ENCODE measurements at places on chromosomes 16 and 17.

- DNase-seq, result no peak
These were observed 42.9 kb downstream of the GTF3C1 start for GRCh38 chr16:27506771-27507170.

DNA sequence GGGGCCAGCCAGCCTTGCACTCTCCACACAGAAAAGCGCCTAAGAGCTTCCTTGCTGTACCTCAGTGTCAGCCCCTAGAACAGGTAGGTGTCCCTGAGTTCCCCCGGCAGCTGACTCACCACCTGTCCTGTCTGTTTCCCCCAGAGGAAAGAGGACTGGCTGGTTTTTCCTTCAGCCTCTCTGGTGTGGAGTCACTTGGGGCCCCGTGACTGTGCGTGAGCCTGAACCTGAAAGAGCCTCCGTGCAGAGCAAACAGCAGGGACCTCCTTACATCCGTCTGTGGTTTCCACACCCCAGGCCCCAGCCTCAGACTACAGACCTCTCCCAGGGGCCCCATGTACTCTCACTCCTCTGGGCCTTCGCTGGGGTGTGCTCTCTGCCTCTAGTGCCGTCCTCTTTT lies 87.8 kb downstream of the GNAO1 start:
- DNase-seq, result peak; percentile 10

- no peak for DNase-seq
These were observed 8.8 kb upstream of the SLFN14 start for GRCh38 chr17:35569405-35569804.

GRCh38 chr16:4081047-4081446 lies 35.2 kb downstream of the ADCY9 start:
- no peak for DNase-seq

- no peak for DNase-seq
These were observed 49.2 kb downstream of the TNRC6A start for GRCh38 chr16:24778671-24779070.

- DNase-seq, result no peak
These were observed 177.8 kb downstream of the PRKCA start for GRCh38 chr17:66480243-66480642.

DNA sequence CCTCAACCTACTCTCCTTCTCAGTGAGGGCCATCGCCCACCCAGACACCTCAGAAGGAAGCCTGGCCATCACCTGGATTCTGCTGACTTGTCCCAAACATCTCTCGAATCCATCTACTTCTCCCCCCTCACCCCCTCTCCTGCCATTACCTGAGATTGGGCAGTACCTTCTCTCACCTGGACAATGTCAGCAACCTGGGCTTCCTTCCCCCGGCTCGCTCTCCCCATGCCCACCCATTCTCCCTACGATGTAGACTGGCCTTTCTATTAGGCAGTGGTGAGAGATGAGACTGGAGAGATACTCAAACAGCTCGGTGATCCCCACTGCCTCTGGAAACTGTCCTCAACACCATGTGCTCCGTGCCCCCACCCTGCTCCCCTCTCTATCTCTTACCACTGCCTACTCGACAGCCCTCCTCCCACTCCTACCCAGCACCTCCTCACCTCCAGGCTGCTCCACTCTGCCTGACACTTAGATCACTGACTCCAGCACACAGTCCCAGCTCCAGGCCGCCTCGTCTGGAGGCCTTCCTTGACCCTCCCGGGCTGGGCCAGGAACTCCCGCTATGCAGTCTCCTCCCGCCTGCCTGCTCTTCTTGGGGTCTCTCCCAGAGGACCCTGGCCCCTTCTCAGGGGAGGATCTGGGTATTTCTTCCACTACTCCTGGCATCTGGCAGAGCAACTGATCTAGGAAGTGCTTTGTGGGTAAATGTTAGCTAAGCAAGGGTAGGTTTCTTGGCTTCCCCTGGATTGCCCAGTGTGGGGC lies 235.8 kb upstream of the NLRP1 start:
- DNase-seq, result no peak

DNA sequence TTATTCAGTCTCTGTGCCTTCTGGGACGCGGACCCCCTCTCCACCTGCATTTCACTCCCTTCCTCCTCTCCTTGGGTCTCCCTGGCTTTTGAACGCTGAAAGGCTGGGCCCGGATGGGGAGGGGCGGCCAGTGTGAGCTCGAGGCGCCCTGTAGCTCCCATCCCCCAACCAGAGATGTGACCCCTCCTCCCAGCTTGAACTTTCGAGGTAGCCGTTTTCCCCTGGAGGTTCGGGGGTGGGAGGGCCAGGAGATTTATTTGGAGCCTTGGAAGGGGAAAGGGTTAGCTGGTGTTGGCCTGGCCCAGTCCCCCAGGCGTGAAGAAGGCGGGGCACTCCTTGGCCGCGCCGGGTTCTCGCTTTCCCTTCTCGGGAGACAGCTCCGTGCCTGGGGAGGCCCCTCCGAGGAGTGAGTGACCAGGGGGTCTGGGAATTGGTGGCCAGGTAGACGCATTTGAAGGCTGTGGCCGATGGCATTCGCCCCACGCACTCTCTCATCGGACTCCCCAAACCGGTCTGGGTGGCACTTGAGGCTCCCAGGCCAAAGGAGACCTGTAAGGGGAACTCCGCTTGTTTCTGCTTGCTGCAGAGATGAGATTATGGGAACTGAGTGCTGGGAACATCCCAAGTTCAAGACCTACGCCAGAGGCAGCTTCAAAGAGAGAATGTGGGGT lies 942 bp downstream of the LDAF1 start:
- DNase-seq, result no peak
